NCI-H1930 (cell line): ENCODE measurements at places on chromosomes 4 and X.

DNA sequence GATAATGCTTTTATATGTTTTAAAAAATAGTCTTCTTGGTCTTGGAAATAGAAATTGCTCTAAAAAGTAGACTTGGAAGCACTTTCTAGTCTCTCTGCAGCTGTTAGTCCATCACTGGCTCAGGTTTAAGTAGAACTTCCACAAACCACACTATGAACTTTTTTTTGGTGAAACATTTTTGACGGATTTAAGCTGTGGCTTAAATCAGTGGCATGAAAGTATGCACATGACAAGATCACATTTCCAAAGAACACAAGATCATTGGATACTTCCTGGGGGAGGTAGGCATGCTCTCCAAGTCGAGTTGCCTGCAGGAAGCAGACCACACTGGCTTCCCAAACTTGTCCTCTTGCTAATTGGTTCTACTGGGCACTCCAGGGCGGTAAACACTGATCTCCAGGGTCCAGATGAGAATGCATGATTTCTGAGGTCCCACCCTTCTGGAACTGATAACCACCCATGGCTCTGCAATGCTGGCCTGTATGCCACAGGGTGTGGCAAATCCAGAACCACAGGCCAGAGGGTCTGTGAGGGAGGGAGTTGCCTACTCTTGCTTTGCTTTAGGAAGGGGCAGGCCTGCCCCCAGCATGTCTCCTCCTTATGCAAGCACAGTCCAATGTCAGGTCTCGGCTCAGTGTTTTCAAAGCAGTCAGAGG is 331.9 kb upstream of the SFRP2 start:
- no peak for DNase-seq

GRCh38 chr4:3461515-3462291 is 1.4 kb upstream of the DOK7 start:
- DNase-seq: no peak

- no peak for DNase-seq
Measured at GRCh38 chr4:74768857-74769525, 25.3 kb downstream of the BTC start.

GRCh38 chr4:177855507-177856197 is 413.4 kb upstream of the AGA start:
- DNase-seq: no peak

DNA sequence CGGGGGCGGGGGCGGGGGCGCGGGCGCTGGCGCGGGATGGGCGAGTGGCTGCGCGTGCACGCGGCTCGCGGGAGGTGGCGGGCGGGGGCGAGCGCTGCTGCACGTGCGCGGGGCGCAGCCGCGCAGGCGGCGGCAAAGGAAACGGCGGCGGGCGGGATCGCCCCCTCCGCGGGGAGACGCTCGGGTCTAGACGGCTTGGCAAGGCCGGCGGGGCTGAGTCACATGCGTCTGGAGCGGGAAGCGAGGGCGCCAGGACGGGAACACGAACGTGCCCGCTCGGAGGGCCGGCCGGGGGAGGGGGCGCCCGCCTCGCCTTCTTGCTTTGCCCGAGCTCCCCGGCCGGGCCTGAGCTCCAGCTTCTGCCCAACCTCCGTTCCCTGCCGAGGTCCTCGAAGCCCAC is 4.3 kb upstream of the HAUS7 start:
- DNase-seq: peak; percentile 11

GRCh38 chr4:162847945-162848549 is 318.6 kb downstream of the NAF1 start:
- no peak for DNase-seq

DNA sequence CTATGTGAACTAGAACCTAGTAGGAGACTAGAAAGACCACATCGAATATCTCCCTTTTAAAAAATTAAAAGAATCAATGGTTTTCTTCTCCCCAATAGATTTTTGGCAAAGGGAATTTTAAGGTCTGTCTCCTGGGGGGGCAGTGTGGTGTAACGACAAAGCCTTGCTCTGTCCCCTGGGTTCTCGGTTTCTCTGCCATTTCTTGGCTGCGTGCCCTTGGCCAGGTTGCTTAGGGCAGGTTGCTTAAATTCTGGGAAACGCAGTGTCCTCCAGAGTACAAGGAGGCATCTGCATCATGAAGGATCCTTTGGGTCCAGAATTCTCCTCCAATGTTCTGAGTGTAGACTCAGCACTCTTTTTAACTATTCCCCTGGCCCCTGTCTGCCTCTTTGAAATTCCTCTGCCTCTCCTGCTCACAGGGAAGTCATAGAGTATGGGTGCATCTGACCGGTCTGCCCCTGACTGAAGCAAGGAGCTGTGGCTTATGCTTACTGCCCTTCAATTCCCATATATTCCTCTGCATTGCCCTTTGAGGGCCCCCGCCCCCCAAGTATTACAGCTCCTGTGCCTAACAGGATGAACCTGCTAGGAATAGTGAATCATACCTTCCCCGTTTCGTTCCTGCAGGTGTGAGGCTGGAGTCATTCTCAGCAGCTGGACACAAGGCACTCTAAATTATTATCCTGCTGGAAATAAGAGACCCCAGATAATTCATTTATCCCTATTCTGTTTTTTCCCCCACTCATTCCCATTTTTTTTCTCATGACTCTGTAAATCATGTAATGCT is 2.2 kb downstream of the KIT start:
- DNase-seq: peak; percentile 79

- DNase-seq: no peak
Measured at GRCh38 chr4:142960867-142961644, 115.0 kb upstream of the INPP4B start.

DNA sequence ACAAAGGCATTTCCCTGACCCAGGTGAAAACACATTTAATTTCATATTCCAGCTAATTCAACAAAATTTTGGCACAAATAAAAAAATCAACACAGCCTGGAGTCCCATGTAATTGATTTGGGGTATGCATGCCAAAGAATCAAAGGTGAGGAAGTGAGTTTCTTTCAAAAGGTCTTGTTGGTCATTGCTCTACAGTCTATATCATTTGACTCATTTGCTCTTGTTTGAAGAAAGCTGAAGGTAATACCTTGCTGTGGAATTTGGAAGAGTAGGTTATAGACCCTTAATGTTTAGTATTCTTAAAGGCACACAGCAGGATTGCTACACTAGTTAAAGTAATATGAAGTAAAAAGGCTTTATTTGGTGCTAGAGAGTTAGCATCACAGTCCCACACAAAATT is 25.4 kb downstream of the COL4A6 start:
- no peak for DNase-seq

GRCh38 chr4:154084864-154085263 is 296.0 kb upstream of the SFRP2 start:
- no peak for DNase-seq

DNA sequence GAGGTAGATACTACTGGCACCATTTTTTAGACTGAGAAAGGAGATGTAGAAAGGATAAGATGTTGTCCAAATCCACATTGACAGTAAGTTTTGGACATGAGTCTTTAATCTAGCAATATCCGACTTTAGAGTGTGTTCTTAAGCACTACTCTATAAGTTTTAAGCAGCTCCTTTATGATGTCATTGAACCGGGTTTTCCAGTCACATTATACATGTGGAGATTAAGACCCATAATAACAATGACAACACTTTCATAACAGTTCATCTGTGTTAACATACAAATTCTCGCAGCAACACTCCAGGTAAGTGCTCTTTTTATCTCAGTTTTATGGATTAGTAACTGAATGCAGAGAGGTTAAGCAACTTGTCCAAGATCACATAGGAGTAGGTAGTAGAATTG is 30.3 kb upstream of the CXCL8 start:
- no peak for DNase-seq

- no peak for DNase-seq
Measured at GRCh38 chrX:46072791-46073190, 472.4 kb downstream of the ZNF674 start.

GRCh38 chrX:84907324-84907968 is 96.2 kb upstream of the APOOL start:
- no peak for DNase-seq

DNA sequence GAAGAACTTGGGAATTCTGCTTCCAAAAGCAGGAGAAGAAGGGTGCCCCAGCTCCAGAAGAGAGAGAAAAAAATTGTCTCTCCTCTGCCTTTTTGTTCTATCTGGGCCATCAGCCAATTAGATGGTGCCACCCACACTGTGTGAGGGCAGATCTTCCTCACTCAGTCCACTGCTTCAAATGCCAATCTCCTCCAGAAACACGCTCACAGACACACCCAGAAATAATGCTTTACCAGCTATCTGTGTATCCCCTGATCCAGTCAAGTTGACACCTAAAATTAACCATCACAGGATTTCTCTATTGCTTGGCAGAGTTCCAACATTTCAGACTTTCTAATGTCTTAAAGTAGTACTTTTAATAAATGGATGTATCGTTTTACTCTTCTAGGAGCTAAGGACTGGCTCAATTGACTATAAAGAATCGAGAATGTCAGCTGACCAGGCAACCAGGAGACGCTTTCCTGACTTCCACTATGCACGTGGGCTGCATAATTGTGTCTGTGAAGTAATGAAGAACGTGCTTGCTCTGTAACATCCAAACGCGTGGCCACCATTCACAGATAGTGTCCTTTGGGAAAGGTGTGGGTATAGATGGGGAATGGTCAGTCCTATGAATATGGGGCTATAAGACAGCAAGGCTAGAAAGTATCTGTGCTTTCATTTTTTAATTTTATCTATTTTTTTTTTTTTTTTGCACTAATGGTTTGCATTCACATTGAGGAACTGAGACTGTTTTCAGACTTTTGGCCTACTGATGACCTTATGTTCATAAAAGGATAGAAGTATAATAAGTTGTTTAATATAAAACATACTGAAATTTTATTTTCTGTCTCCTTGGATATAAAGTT is 9.9 kb upstream of the SMIM20 start:
- no peak for DNase-seq

- DNase-seq: no peak
Measured at GRCh38 chr4:168817370-168817769, 192.7 kb downstream of the CBR4 start.

GRCh38 chr4:123545667-123546572 is 149.3 kb downstream of the SPRY1 start:
- no peak for DNase-seq

DNA sequence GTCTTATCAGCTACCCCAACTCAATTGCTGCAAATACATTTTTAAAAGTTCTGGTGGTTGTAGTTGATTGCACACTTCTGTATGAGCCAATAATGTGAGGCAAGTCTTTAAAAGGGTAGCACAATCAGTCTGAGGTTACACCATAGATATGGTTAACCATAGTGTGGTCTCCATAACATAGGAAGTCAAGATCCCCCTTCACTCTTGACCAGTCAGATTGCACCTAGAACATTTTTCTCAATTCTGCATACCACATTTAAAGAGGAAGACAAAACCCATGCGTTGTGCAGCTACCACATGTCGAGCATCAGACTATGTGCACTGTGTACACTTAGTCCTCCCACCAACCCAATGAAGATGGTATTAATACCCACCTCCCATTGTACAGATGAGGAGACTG is 26.5 kb upstream of the CYBB start:
- DNase-seq: no peak

DNA sequence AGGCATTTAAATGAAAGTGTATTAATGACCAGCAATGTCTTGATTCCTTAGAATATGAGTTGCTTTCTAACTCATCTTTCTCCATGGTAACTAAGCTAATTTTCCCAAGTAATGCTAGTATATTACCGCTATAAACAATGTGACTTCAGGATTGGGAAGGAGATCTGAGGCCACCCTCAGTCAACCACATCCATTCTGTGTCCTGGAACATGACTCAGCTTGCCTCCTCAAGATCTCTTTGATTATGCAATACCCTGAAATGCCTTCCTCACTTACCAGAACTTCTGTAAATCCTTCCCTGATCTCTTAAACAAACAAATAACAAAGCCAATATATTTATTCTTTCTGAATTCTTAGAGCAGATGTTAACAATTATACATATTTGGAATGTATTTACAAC is 1495.5 kb downstream of the PCDH18 start:
- no peak for DNase-seq

DNA sequence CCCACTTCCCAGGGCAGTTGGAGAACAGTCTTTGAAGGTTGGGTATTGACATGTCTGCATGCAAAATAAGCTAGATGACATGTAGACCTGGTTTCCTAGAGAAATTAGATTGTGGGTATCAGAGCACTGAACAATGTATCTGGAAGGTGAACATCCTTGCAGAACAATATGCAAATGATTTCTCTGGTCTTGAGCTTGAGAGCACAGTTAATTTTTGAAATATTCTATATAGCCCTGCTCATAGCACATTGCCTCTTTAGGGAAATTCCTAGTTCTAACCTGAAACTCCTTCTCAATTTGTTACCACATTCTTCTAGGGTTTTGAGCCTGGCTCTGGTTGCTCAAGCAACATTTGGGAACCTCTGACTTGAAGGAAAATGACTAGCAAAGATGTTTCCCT is 41.6 kb upstream of the LAS1L start:
- DNase-seq: no peak

- DNase-seq: no peak
Measured at GRCh38 chr4:8737075-8737474, 134.6 kb downstream of the HMX1 start.

DNA sequence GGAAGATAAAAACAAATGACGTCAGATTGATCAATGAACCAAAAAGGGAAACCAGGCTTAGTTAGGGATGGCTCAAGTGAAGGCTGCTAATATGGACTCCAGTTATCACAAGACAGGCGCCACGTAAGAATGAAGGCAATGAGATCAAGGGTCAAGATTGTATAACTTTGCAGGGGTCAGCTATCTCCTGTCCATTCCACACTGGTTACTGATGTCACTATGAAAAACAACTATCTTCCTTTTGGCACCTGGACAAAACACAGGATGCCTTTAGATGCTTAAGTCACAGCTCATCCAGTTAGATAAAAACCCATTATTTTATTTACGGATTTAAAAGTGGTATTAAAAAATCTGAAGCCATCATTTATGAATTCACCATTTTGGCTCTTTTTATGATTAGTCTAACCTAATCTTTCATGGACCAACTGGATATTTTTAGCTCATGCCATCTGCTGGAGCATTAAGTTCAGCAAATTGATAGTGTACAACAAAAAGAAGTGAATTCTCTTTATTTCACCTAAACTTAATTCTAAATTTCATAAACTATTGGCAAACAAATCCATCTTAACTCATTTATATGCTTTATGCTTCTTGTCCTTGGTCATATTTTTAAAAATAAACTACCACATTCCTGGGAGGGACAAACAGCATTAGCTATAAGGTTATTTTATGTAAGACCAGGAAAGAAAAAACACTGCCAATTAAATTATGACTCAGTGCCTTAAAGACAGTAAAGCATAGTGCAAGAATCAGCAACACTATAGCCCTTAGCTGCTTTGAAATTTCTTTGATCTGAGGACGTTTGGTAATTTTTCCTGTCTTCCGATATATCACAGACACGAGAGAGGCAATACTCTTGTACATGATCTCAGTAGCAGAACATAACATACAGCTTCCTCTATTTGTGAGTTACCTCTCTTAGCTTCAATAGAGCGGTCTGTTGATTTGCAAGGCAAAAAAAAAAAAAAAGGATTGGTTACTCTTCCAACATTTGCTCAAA is 27.0 kb downstream of the DHX15 start:
- no peak for DNase-seq

- DNase-seq: no peak
Measured at GRCh38 chr4:100804576-100805360, 286.9 kb upstream of the EMCN start.

GRCh38 chrX:14030174-14030530 is 460 bp upstream of the GEMIN8 start:
- no peak for DNase-seq
